HT-29 (cell line): ENCODE measurements at places on chromosomes 1 and 21.

- no peak for DNase-seq
These were observed 11.3 kb downstream of the SPATA17 start for GRCh38 chr1:217642455-217642854.

DNA sequence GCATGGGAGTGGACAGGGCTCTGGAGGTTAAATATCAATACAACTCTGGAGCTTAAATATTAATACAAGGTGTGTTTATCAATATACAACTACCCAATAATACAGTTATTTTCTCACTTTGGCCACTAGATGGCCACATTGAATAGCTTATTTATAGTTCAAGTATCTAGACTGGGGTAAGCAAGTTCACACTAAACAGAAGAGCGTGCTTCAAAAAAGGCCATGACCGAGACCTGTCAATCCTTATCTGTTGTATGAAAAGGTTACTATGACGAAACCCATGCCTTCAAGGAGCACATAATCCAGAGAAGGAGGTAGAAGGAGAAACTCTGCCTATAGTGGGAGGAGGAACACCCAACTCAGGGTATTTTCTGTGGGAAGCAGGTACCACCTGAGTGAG is 29.1 kb downstream of the CHML start:
- DNase-seq, result peak; percentile 79

DNA sequence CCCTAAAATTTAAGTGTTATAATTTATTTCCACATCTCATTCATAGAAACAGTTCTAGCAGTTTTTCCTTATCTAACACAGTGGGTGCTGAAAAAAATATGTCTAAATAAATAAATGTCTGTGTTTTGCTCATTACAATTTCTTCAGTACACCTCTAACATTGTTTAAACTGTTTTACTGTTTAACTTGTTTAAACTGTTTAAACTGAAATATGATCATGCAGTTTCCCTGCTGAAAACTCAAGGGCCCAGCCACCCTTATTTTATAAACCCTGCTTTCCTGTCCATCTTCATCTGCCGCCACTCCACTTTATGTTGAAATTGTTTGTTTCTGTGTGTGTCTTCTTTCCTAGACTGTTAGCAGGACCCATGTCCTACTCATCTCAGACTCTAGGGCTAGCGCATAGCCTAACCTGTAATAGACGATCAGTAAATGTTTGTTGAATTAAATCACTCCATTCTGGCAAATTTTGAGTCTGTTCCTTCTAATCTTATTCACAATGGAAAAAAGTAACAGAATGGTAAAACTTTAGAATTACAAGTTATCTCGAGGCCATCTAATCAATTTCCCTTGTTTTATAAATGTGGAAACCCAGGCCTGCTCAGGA is 9.4 kb upstream of the PIK3C2B start:
- no peak for DNase-seq

GRCh38 chr1:30756545-30757351 is 826 bp downstream of the LAPTM5 start:
- DNase-seq, result no peak

DNA sequence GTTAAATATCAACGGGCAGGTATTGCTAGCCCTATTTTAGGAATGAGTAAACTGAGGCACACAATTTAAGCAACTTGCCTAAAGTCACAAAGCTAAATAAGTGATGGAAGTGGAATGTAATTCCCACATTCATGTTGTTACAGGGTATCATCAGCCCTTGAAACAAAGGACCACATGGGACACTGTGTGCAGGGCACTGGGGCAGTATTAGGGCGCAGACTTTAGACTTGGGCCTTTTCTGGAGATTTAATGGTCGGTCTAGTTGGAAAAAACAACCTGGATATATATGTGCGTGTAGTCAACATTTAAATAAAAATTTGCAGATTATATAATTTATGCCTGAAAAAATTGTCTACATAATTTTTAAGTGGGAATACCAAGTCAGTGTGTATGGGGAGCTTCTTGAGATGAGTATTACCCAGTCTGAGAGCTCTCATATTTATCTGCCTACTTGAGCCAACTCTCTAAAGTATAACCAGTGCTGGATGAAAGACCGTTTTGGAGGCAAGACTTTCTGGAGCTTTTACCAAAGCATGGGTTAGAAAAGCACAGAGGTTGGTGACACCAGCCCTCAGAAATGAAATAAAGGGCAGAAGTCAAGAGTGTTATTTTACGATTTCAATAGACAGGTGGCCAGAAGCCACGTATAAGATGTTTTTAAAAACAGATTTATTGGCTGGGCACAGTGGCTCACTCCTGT is 1.6 kb downstream of the KDM1A start:
- peak; percentile 48 for DNase-seq

- no peak for DNase-seq
These were observed 17.1 kb upstream of the ESRRG start for GRCh38 chr1:216740331-216740730.

DNA sequence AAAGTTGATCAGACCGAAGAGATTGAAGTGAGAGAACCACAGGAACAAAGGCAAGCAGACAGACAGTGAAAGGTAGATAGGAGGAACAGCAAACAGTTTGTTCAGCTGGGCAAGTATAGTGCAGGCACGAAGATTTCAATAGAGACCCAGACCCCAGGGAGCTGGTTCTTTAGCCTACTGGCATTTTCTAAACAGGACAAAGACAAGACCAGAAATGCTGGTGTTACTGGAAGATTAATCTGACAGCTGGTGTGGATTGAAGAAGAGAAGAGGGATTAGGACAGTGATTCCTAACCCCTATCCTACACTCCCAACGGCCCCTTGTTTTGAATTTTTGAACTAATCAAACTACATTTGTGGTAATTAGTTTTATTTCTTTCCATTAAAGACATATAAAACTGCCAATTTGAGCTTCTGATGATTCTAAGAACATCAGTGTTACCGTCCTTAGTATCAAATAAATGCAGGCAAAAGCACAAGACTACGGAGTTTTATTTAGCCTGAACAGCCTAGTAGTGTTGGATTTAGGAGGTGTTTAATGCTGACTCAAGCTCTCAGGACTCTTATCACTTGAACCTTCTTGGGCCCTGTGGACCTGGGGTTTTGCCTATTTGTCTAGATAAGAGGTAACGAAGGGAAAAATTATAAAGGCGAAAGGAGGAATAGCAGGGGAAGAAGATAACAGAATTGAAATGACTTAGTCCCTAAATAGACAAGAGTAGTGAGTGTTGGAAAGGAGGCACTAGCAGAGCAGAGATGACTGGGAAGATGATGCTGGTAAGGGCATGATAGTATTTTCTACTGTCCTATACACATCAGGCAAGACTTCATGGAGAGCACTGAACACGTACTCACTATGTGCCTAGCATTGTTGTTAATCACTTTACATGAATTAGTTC is 2.0 kb downstream of the NPL start:
- DNase-seq, result no peak

- DNase-seq, result no peak
These were observed 47.1 kb upstream of the ACADM start for GRCh38 chr1:75677443-75677842.

- DNase-seq, result no peak
These were observed 1.8 kb downstream of the NTNG1 start for GRCh38 chr1:107142666-107143065.

DNA sequence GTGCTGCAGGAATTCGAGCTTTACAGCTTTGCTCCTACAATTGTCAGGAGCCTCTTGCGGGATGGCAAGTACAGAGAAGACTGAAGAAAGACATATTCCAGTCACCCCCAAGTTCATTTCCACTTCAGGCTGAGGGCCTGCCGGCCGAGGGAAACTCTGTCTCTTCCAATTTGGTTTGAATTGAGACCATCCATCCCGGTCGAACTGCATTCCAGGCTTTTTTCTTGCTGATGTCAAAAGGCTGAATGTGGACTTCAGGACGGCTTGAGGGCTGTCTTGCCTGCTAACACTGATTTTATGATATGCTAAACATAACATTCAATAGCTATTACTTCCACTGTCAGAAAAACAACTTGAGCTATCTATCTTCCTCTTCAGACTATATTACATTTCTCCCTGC is 79.8 kb upstream of the PLXNA2 start:
- DNase-seq, result no peak

- DNase-seq, result no peak
These were observed 175.4 kb downstream of the NTMT2 start for GRCh38 chr1:170321113-170321512.

GRCh38 chr1:22527122-22527521 is 36.2 kb upstream of the EPHA8 start:
- no peak for DNase-seq

DNA sequence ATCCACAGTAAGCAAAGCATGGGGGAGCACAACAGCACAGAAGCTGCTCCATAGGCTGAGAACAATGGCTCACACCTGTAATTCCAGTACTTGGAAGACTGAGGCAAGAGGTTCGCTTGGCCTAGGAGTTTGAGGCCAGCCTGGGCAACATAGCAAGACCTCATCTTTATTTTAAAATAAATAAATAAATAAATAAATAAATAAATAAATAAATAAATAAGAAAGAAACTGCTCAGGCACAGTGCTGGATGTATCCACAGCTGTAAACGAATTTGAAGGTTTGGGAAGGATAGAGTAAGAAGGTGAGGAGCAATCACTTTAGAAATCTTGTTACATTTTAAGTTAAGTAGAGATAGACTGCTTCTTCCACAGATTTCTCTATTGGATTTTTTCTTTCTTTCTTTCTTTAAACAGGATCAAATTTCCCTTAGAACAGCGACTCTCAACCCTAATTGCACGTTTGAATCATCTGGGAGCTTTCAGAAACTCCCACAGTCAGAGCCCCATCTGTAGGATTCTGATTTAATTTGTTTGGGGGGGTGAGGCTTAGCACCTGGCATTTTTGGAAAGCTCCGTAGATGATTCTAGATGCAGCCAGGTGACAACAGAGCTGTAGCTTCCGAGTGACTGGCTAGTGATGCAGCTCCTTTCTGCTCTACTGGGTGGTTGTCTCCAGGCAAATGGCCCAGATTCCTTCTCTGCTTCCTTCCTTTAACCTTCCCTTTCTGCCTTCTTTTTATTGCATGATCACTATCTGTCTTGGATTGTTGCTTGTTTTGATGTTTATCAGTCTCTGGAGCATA is 53.5 kb downstream of the S1PR1 start:
- no peak for DNase-seq

DNA sequence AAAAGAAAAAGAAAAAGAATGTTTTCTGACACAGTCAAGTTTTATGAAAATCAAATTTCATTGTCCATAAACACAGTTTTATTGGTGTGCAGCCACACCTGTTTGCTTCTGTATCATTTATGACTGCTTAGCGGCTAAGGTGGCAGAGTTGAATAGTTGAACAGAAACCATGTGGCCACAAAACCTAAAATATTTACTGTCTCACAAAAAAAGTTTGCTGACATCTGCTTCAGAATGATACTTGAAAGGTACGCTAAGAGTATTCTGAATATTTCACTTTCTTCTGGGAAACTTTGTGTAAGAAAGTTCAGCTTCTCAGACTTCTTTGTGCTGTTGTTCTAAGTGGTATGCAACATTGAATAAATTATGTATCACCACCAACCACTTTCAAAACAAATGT is 6.2 kb downstream of the KCNK1 start:
- DNase-seq, result no peak

- DNase-seq, result no peak
These were observed 13.2 kb downstream of the NGF start for GRCh38 chr1:115324649-115325420.

- DNase-seq, result no peak
These were observed 11.5 kb upstream of the RGS1 start for GRCh38 chr1:192564099-192564498.

DNA sequence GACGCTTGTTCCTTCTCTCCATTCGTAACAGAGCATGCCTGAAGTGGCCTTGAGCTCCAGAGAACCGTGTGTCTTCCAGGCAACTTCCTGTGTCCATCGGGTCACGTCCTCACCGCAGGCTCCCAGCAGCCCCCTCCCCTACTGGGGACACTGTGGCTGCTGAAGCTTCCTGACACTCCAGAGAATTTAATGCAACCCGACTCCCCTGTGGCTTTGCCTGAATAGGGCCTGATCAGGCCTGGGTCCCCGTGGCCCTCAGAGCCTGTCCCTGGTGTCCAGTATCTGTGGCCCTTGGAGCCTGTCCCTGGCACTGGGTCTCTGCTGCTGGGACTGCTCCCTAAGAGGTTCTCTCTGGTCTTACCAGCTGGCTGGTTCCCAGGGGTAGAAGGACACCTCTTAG is 219.7 kb upstream of the VAMP3 start:
- peak; percentile 12 for DNase-seq

DNA sequence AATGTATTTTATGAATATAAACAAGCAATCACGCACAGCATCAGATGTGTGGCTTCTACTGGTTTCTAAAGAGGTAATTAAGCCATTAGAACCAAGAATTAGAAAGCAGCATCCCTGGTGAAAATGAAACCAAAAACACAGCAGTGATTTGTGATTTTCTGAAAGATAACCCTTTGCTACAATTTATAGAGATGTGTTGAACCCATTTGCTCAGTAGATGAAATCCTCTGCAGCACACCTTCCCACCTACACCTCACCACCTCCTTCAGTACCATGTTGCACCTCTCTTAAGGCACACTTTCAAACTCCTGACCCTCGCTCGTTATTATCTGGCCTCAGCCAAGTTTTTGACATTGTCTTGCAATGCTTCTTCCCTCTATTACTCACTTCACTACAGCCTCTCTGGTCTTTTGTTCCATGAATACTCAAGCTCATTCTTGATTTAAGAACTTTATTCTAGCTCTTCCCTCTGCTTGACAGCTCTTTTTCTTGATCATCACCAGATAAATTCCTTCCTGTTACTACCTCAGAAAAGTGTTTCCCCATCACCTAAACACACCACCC is 38.6 kb downstream of the NSL1 start:
- DNase-seq, result no peak

DNA sequence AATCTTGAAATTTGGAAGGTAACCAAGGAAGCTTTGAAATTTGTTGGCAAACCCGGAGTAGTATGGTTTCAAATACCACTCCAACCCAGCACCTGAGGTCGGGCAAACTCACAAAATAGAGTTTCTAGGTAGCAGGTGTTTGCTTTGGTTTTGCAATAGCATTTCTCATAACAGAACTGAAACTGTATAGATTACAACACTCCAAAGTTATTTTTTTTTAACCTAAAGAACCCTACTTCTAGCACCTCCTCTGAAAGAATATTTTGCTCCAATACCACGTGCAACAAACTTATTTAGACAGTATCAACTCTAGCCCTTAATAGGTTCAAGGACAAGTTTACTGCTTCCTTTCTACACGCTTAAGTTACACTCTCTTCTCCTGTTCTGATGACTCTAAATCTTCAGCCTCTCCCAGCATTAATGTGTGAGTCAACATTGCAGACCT is 178.5 kb upstream of the FMN2 start:
- DNase-seq, result no peak

DNA sequence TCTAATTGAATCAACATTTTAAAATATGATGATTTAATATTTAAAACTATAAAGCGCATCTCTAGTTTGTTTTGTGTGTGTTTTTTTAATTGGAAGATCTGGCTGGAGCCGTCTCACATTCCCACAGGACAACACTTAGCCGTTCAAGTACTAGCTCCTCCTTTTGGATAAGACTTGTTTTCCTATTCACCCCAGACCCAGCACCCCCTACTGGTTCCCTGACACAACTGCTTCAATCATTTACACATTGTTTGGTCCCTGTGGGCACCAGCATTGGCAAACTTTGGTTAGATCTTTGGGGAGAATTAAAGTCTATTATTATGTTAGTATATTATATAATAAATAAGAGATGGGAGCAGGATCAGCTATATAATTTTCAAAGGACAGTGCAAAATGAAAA is 34.5 kb downstream of the TYW3 start:
- peak; percentile 8 for DNase-seq

GRCh38 chr1:208151728-208152598 is 92.2 kb downstream of the PLXNA2 start:
- no peak for DNase-seq
